ENCODE measurements at places on chromosomes 1 and 21.

DNA sequence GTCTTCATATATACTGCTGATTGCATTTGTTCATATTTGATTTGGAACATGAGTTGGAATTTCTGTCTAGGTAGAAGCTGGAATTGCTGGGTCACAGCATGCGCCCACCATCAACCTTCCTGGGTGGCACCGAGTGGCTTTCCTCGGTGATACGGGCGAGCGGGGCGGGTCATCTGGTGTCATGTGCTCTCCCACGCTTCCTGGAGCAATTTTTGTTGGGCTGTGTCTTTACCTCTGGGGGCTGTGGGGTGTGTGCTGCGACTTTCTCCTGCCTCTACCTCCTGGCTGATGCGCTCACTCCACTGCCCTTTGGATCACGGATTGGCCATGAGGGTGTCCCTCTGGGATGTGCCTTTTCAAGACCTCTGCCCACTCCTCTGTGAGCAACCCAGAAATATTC lies 108.7 kb upstream of the COL6A1 start:
- no peak for DNase-seq

DNA sequence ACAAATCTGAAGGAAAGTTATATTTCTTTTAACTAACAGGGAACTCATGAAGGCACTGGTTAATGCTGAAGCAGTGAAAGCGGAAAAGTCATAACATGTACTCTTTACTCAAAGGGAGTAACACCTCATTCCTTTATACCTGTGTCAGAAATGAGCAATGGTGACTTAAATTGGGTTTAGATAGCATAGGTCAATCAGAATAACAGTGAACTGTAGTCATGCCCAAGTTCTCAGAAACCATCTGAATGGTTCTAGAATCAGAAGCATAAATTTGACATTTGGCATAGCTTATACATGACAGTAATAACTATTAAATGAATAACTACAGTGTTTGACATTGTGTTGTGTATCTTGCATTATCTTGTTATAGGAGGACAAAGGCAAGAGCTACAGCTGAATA lies 382.0 kb downstream of the NUF2 start:
- no peak for DNase-seq

GRCh38 chr1:199404191-199404590 lies 623.3 kb upstream of the NR5A2 start:
- DNase-seq = no peak

GRCh38 chr1:57927003-57927402 lies 503.1 kb upstream of the DAB1 start:
- no peak for DNase-seq

DNA sequence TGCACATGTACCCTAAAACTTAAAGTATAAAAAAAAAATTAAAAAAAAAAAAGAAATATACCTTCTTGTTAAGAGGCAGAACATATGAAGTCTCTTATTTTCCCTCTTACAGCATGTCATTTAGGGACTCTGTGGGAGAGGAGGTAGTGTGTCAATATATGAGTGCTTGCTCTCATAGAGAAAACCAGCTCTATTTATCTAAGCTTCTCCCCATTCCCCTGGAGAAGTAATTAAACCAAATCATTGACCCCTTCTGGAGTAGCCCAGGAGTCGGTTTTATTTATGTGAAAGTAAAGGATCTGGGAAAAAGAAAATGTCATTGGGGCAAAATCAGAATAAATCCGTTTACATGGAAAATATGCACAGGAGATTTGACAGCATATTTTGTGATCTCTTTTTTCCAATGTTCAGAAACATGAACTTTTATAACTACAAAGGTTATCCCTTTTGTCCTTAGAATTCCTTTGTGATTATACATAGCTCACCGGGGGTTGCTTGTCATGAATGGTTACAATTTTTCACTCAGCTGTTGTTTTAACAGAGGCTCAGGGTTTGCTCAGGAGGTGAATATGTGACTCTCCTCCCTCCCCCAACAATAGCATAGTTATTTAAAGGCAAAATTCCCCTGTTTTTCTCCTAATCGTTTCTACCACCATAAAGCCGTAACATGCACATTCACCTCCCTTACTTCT lies 114.5 kb upstream of the C1orf21 start:
- DNase-seq = no peak

DNA sequence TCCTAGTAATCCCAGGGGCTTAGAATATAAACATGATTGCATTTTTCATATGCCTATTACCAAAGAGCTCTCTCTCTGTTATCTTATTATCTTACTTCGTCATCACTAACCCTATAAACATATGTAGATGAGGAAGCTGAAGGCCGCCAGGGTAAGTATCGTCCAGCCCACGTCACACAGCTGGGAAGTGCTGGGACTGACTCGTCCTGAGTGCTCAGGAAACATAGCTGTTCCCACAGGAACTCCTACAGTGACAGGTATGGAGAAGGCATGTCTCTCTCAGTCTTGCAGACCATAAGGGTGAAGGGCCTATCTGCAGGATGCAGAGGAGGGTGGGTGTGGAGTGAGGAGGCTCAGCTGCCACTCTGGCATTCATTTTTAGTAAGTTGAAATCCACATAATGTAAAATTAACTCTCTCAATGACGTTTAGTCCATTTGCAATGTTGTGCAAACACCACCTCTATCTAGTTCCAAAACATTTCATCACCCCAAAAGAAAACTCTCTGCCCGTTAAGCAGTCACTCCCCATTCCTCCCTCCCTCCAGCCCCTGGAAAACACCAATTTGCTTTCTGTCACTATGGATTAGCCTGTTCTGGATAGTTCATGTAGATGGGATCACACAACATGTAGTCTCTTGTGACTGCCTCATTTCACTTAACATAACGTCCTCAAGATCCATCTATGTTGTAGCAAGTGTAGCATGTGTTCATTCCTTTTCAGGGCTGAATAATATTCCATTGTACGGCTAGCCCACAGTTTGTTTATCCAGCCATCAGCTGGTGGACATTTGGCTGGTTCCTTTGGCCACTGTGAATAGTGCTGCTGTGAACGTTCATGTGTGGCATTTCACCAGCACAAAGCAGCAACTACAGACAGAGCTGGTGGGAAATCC lies 68.3 kb downstream of the TCP10L start:
- no peak for DNase-seq

GRCh38 chr1:116391185-116391584 lies 18.1 kb downstream of the ATP1A1 start:
- DNase-seq = no peak

- DNase-seq = no peak
These were observed 16.0 kb downstream of the ANGPTL3 start for GRCh38 chr1:62613325-62613727.

DNA sequence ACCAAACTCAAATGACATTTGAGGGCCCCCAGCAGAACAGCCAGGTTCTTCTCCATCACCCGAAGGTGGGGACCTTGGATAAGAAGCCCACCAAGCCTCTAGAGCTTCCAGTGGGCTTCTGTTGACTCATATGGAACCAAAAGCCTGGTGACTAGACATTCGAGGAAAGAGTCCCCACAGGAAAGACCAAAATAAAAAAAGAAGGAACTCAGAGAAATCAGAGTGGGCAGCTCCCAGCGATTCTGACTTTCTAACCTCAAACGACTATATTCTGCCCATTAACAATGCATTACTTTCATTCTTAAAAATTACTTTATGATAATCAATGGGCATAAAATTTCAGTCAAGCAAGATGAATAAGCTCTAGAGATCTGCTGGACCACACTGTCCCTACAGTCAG lies 9.6 kb upstream of the CHIT1 start:
- no peak for DNase-seq

GRCh38 chr21:45893740-45894449 lies 87.7 kb upstream of the COL6A1 start:
- DNase-seq = peak; percentile 82

DNA sequence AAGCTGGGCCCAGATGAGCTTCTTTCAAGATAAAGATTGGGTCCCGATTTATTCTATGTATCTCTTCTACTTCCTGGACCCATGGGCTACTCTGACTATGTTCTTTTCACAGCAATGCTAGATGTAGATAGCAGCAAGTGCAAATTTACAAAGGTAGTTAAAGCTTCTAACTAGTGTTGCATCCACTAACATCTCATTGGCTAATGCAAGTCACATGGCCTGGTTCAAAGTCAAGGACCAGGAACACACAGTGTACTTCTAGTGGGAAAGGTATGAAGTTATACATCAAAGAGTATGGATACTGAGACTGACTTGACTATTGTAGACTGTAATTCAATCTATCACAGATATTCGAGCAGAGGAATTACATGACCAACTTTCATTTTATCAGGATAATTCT lies 588.8 kb downstream of the PLA2G4A start:
- no peak for DNase-seq

GRCh38 chr1:96482616-96483015 lies 239.0 kb upstream of the PTBP2 start:
- no peak for DNase-seq

DNA sequence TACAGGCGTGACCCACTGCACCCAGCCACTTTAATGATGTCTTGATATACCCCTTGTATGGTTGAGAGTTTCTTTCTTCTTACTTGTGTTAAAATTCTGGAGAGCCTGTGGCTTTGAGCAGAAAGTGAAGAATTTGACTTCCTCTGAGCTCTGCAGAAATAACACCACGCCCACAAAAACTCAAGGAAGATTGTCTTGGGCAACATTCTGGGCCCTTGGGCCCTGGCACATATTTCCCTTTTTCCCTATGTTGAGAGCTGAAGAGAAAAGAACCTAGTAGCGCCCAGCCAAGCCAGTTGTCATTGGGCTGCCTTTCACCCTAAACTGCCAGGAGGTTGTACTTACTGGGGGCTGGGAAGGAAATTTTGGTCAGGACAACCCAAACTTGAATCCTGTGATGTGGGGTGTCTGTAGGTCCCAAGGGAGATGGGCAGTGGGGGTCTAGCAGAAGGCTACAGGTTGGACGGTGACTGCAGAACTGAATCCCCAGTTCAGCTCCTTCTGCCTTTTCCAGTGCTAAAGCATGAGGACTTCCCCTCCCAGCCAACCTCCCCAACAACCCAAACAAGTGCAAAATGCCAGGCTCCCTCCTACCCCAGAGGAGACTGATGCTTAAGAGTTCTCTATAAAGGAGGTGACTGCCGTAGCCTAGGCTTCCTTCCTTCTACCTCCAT lies 11.7 kb upstream of the SNAPIN start:
- no peak for DNase-seq
